ENCODE measurements at places on chromosomes 1 and 21.
A peak's percentile ranks its signal among the peaks of the same experiment; 100 is the strongest.

DNA sequence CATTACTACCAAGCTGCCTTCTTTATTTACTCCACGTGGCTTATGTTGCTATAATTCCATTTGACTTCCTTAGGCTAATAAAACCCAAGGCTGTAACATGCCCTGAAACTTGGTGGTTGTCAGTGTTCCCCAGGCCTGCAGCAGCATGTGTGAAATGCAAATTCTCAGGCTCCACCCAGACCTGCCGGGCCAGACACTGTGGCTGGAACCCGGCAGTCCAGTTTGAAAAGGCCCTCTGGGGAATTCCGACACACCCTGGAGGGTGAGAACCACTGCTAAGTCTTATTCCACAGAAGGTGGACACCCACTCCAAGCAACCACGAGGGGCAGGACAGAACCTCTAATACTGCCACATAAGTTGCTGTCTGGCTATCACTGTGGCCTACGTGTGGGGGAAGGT is 41.4 kb downstream of the URB1 start:
- no peak for DNase-seq

- no peak for DNase-seq
Observed at GRCh38 chr1:5651964-5652821, 340.0 kb downstream of the NPHP4 start.

- no peak for DNase-seq
Observed at GRCh38 chr1:218787826-218788225, 385.9 kb upstream of the LYPLAL1 start.

DNA sequence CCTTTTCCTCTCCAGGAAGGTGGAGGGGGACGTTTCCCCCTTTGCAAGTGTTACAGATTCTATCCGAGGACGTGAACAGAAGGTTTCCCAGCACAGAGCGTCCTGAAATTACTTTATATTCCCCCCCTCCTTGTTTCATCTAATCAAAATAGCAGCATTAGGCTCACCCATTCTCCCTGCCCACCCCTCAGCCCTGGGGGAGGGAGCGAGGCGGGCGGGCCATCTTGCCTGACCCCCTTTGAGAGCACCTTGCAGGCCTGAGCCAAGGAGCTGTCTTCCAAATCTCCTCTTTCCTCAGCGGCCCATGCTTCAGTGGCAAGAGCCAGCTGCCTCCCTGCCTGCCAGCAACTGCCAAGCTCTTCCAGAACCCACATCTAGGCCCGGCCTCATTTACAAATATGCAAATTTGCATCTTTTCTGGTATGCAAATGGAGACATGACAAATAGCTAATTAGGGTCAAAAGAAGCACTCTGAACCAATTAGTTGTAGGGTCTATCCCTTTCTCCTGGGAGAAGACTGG is 69.1 kb upstream of the POU3F1 start:
- DNase-seq = no peak

- DNase-seq = no peak
Observed at GRCh38 chr1:77950873-77951272, 28.0 kb downstream of the FUBP1 start.

GRCh38 chr1:27602462-27603308 is 1.3 kb downstream of the AHDC1 start:
- DNase-seq = no peak

DNA sequence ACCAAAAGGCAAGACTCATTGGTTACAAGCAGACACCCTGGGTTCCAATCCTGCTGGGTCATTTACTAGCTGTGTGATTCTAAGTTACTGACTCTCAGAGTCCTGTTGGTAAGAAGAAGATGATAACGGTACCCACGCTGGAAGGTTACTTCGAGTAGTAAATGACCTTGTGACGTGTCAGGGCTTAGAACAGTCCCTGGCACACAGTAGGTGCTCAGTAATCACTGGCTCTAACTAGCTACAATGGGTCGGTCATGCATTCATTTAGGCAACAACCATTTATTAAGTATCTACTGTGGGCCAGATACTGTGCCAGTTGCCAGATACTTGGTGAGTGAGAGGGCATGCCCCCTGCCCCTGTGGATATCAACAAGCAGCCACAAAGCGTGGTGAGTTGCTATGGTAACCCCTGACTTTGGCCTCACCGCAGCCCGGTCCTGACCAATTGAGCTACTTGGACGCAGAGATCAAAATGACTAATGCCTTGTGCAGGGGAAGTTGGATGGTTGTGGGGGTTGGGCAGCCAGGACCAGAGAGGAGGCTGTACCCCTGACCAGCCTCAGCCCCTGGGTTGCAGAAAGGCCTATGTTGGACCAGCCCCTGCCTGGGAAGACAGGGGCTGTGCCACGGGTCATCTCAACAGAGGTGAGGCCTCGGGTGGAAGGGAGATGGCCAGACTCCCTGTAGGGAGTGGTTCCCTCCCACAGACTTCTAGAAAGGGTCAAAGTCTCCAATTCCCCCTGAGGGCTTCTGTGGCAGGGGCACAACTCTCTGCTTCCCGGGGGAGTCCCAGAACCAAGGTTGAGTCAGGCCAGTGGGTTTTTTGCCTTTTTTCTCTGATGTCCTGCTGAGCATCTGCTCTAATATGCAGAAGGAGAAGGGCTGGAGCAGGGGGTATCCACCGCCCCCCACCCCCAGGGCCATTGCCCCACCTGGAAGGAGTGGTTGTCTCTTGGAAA is 16.0 kb downstream of the DHRS3 start:
- no peak for DNase-seq

DNA sequence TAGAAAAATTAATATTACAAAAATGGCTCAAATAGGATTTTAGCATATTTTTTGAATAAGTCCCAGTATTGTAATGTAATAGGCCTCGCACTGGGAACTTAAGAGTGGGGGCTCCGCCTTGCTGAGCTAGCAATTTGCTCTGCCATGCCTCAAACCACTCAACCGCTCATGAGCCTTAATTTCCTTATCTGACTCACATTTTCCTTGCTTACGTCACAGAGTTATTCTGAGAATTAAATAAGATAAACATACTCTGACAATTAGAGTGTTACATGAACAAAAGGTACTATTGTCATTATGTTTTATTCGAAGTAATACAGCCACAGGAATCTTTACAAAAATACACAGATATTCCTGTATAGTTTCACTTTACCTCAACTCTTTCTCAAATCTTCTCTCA is 108.1 kb downstream of the SLC44A5 start:
- DNase-seq = no peak

DNA sequence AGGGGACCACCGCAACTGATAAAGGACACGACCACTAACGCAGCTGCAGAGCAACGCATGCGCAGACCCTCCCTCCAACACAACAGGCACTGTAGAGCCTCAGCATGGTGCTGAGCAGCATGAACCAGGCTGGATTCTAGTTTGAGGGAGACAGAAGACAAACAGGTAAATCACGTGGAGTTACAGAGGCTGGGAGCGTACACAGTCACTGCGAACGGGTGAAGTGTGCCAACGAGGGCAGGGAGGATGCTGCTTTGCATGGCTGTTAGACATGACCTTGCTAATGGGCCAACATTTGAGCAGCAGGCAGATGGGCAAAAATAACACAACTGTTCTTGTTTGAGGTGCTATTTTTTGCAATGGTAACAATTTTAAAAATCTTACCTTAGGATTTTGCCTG is 55.2 kb upstream of the NADK start:
- DNase-seq = no peak

GRCh38 chr21:33362044-33362555 is 37.3 kb downstream of the IFNAR1 start:
- no peak for DNase-seq

- DNase-seq = no peak
Observed at GRCh38 chr21:23936224-23936623, 1671.1 kb downstream of the MRPL39 start.

DNA sequence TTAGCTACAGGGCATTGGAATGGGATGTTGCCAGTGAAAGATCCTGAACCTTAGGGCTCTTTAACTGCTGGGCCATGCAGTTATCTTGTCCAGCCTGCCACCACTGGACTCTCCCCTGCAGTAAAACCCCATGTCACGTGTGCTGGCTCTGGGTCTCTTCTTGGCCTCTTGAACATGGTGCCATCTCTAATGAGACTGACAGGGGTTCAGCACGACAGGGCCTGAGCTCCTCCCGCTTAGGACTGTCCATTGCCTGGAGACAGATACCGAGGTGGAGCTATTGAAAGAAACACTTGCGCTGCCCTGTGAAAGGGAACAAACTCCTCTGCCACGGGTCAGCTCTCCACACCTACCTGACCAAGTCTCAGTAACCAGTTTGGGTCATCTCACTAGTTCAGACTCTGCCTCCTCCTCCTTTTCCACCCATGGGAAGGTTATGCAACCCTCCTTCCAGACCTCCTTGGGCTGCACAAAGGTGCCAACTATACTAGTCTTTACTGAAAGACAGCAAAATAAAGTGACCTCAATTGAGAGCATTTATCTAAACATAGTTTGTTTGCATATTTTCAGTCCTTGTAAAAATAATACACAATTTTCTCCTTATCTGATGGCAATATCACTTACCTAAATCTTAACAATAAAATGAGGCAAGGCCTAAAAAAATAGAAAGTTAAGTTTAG is 66.0 kb downstream of the GNG12 start:
- no peak for DNase-seq

- DNase-seq = no peak
Observed at GRCh38 chr1:55288245-55288644, 73.1 kb upstream of the USP24 start.

DNA sequence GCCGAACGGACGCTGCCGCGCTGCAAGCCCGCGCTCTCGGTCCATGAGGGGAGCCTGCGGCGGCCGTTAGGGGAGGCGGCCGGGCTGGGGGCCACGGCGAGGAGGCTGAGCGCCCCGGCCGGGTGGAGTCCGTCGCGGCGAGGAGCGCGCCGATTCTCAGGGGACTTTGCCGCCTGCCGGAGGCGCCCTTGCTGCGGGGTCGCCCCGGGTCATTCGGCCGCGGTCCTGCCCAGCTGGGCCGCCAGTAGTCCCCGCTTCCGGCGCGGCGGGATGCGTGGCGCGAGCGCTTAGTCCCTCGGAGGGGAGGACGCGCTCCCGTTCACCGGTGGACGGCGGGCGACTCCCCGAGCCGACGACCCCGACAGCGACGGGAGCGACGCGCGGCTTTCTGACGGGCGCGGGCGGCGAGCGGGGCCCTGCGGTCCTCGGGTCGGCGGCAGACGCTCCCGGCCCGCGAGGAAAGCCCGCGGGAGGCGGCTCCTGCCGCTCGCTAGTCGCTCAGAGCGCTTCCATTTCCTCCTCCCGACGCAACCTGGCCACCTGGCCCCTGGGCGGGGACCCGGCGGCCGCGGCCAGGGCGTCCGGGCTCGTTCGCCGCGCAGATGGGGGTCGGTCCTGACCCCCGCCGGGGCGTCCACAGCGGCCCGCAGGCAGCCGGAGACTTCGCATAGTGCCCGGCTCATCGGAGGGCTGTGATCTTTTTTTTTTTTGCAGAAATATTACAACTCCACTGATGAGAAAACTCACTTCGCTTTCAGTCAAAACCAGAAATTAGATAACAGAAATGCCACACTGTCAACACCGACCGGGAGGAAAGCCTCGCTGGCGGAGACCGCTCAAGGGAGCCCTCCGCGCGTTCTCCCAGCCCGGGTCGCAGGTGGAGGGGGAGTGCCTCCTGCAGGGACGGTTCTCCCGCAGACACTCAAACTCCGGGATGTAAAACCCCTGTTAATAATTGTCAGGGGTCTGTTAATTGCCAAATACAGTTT is 641 bp upstream of the ZBTB21 start:
- no peak for DNase-seq

DNA sequence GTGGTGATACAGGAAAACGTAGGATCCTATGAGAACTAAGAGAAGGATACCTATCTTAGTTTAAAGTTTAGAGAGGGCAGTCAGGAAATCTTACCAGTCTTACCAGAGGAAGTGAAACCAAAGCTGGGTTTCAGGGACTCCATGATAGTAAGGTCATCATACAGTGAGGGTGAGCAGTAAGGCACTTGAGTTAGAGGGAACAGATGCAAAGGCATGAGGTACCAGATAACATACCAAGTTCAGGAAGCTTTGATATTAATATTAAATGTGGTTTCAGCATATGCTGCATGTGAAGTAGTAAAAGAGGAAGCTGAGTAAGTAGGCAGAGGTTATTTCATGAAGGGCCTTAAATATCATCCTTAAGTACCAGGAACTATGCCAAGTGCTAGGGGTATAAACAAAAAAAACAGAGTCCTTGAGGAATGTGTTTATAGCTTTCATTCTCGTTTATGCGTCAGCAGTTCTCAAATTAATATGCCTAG is 16.9 kb downstream of the ATG4C start:
- no peak for DNase-seq

DNA sequence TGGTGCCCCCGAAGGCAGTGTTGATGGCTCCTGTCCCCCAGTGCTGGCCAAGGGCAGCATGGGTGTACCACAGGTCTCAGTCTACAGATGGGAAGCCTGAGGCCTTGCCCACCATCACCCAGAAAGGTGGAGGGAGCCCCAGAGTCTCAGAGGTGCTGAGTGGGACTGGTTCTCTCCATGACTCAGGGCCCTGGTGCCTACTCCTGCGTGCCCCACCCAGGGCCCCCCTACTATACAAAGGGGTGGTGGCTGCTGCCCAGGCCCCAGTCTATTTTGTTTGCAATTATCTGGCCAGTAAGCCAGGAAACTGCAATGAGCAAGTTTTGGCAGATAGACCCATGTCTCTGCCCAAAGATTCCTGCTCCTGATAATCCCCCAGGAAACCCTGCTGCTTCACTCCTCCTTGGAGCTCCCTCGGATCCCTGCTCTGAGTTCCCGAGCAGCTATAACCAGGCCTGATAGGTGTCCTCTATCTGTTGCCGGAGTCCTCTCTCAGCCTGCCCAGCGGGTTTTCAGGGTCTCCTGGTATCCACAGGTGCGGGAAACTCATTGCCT is 41.7 kb downstream of the EDN2 start:
- DNase-seq = no peak

GRCh38 chr1:182971219-182971618 is 18.3 kb upstream of the SHCBP1L start:
- DNase-seq = no peak

- DNase-seq = no peak
Observed at GRCh38 chr1:234976861-234977680, 151.6 kb downstream of the TOMM20 start.

- DNase-seq = peak; percentile 74
Observed at GRCh38 chr1:155167166-155168104, 5.7 kb downstream of the KRTCAP2 start.
